ENCODE measurements at places on chromosomes 2 and 18. TPM values are rescaled to one million over a fixed set of nuclear protein-coding genes. Genes with fewer than 3 reads are reported as not detected.

ITM2C gene
- polyA plus RNA-seq = 31.2 TPM

ABCG8 gene
- 0.12 TPM for polyA plus RNA-seq

IMPA2 gene
- polyA plus RNA-seq = 25.3 TPM

CCDC121 gene
- 1.5 TPM for polyA plus RNA-seq

ST8SIA5 gene
- 0.13 TPM for polyA plus RNA-seq

C2orf72 gene
- 0.46 TPM for polyA plus RNA-seq

HNMT gene
- 19.2 TPM for polyA plus RNA-seq

VAMP5 gene
- polyA plus RNA-seq = 38.7 TPM

UGT1A4 gene
- polyA plus RNA-seq = not detected

VSNL1 gene
- polyA plus RNA-seq = 0.20 TPM

OSBPL1A gene
- polyA plus RNA-seq = 49.5 TPM

IL36RN gene
- polyA plus RNA-seq = not detected

CHN1 gene
- polyA plus RNA-seq = 3.0 TPM

ALPP gene
- polyA plus RNA-seq = not detected

SERPINB13 gene
- 0.21 TPM for polyA plus RNA-seq

TTC32 gene
- 14.6 TPM for polyA plus RNA-seq

CCBE1 gene
- polyA plus RNA-seq = 0.90 TPM

TMEM37 gene
- polyA plus RNA-seq = 9.2 TPM

SP100 gene
- 36.7 TPM for polyA plus RNA-seq

SLC8A1 gene
- polyA plus RNA-seq = 0.62 TPM

TBR1 gene
- polyA plus RNA-seq = 0.11 TPM

DNER gene
- 0.30 TPM for polyA plus RNA-seq

CTAGE1 gene
- not detected for polyA plus RNA-seq

CYTIP gene
- 8.1 TPM for polyA plus RNA-seq

RESP18 gene
- polyA plus RNA-seq = not detected

TMEM182 gene
- 0.97 TPM for polyA plus RNA-seq

SLC5A7 gene
- 0.11 TPM for polyA plus RNA-seq

TMEM200C gene
- 0.12 TPM for polyA plus RNA-seq

NPHP1 gene
- polyA plus RNA-seq = 1.9 TPM

UPP2 gene
- polyA plus RNA-seq = not detected

LIMS4 gene
- polyA plus RNA-seq = 2.9 TPM

NMS gene
- not detected for polyA plus RNA-seq

RUFY4 gene
- polyA plus RNA-seq = 0.07 TPM

MC4R gene
- polyA plus RNA-seq = not detected

CCDC88A gene
- polyA plus RNA-seq = 8.5 TPM

MLPH gene
- polyA plus RNA-seq = 14.4 TPM

GAREM2 gene
- polyA plus RNA-seq = 2.2 TPM

RGPD4 gene
- not detected for polyA plus RNA-seq

FN1 gene
- polyA plus RNA-seq = 76.8 TPM

AMER3 gene
- 0.11 TPM for polyA plus RNA-seq

RNF25 gene
- polyA plus RNA-seq = 10.3 TPM

ITGB6 gene
- polyA plus RNA-seq = 2.0 TPM

CHRNA1 gene
- polyA plus RNA-seq = not detected

Measured in adipose tissue (tissue), 3 donors.